Activated gamma-delta T cell treated with Interleukin-2 at 50 U/mL for 16 hours (primary cell): ENCODE measurements at places on chromosomes 5 and 9.

DNA sequence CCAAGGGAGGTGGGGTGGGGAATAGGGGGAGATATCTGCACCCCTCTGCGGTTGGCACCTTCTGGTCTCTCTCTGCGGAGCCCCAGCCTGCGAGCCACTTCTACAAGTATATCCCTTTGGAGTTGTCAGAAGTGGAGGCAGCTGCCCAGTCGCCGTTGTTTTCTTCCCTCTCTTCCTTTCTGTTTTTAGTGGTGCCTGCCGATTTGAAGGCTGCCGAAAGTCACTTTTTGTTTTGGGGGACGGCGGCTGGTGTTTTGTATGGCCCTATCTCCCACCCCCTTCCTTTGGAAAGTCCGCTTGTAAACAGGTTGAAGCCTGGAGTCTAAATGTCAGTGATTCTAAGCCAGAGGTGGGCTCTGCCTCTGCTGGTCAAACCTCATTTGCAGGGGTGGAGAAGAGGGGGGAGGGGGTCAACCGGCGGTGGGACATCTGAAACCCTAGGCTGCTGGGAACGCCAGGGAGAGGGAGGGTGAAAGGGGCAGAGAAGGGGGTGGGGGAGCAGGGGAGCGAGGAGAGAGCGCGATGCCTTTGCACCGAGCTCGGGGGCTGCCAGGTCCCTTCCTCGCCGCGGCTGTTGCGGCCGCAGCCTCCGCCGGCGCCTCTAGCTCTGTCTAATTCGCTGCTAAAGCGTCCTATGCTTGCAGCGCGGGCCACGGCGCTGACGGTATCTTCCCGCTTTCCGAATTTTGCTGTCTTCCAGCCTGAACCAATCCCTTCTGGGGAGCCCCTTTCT is at the start of gene FGF10:
Gene FGF10 (minus strand): TSS at position 331 of the 733 bp plus-strand sequence. CDS start 738 bp downstream, outside the sequence.
- DNase-seq: no peak

DNA sequence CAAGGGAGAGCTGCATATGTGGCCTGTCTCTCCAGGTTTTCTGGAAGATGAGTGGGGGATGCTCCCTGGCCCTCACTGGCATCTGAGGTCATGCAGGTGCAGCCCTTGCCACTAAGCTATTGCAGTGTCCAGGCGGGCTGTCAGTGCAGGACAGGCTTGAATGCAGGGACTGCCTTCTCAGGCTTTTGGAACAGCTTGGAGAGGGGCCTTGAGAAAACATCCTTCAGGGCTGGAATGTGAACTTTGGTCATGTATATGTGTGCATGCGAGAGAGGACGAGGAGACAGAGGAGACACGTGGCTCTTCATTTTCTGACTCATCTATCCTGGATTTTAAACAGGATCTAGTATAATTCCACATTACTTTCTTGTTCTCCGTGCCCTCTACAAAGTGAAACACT is 90.3 kb downstream of the MACROH2A1 start:
- DNase-seq: no peak

GRCh38 chr5:7548596-7548995 is 152.7 kb downstream of the ADCY2 start:
- DNase-seq: no peak

DNA sequence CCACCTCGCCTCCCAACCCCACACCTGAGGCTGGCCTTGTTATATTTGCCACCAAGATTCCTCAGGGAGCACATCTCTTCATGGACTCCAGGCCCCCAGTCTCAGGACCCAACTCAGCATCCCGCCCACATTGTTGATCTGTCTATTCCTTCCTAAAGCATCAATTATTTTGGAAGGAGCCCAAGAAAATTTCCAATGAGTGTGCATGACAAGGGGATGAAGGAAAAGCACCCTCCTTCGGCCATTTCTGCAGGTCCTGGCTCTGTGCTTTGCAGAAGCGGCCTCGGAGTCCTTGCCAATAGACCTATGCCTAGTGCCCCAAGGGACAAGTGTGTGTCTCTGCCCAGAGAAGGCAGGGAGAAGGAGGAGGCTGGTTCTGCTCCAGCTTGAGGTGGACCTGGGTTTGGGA is 273.2 kb downstream of the GADD45G start:
- no peak for DNase-seq

DNA sequence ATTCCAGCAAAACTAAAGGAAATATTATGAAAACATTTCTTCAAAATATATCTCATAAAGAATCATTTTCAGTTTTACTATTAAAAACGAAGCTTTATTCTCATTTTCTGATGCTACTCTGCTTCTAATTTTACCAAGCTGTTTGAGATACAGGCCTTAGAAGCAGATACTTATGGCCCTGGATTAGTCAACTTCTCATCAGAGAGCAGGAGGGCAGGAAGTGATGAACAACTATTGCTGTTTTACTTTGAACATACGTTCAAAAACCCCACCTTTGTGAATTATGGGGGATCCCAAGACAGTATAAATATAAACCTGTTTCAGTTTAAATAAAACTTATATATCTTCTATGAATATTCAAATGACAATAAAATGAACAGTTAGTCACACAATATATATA is 16.0 kb downstream of the MPDZ start:
- DNase-seq: no peak

GRCh38 chr5:89844548-89844947 is 565.0 kb downstream of the CETN3 start:
- no peak for DNase-seq

GRCh38 chr5:160245506-160246086 is 16.3 kb downstream of the FABP6 start:
- DNase-seq: no peak

GRCh38 chr5:92939428-92939827 is 641.6 kb downstream of the NR2F1-AS1 start:
- DNase-seq: no peak

GRCh38 chr9:5920860-5921328 is 30.2 kb downstream of the MLANA start:
- no peak for DNase-seq

DNA sequence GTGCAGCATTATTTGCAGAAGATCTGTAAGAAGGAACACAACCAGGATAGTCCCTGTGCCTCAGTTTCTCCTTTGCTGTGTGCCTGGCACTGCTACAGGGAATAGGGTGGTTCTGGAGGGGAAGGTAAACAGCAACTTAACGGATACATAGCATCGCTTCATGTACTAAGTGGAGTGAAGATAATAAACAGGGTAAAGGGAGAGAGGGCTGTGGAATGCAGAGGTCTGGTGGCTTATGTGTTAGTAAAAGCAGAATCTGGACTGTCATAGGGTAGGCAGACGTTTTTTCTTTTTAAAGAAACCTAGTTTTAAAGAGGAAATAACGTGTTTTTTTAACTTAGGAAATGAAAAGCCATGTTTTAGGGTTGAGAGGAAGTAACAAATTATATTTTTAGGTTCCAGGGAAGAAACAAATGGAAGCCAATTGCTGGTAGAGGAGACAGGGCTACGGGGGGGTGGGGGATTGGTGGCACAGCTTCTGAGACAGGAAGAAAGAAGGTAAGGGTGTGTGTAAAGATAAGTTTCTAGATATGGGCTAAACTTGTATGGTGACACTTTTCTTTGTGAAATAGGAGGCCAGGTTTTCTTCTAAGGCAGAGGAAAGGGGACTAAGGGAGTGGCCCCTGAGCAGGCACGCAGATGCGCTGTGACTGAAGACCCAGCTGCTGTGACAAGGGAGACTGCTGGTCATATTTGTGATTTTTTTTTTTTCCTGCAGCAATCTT is 1.3 kb downstream of the GNG10 start:
- peak; percentile 10 for DNase-seq

DNA sequence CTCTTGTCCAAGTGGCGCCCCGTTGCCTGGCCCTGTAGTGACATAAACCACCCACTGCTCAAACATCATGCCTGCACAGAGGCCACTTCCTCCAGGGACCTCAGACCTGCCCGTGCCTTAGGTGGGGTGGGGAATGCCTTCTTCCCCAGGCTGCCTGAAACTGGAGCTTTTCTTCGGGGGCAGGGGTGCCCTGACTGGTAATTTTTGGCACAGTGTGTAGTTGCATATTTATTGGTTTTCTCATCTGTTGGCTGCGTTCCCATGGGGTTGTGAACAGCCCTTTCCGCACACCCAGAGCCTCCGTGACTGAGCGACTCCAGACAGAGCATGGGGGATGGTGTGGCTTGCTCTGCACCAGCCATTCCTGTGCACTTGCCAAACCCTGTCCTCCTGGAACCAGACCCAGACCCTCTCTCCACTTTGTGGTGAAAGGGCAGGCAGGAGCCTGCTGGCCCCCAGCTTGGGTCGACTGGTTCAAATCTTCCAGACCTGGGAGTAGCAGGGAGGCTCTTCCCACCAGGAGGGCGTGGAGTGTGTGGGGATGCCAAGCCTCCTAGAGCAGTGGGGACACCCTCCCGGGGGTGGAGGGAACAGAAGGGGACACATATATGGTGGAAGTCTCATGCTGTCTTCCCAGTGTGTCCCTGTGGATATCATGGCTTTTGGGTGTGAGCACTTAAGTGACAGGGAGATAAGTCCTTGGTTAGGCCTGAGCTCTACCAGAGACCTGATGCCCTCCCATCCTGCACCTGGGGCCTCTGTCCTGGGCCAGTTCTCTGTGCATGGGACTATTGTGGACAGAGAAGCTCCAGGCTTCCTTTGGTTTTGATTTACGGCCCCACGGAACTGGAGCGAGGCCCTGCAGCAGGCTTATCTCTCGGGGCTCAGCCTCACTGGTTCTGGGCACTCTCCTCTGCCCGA is 39.6 kb downstream of the WNK2 start:
- no peak for DNase-seq

- DNase-seq: no peak
Observed at GRCh38 chr5:38562444-38563210, 6.2 kb upstream of the LIFR start.

DNA sequence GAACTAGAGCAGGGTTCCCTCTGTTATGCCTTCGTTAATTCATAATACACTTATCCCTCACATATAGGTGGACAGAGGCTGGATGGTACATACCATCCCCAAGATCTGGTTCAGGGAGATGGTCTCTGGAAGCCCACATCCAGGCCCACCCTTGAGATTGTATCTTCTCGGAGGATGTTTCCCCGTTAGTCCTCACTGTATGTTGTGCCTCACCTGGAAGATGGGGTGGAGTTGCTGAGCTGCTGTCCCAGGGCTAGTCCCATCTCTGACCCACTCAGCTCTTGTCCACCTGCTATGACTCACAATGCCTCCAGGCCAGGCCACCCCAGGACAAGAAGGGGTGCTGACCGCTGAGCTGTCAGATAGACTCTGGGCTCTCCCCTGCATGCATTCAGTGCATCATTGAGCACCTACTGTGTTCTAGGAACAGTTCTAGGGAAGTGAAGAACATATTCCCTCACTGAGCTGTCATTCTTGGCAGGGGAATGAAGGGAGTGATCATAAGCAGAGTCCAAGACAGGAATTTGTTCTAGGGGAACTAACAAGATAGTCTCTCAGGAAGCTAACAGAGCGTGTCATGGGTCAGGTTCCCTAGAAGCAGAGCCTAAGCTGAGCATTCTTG is at the start of gene CBY3:
Gene CBY3 (minus strand): TSS at position 255 of the 622 bp plus-strand sequence. CDS start 116 bp downstream, at position 139.
- no peak for DNase-seq

GRCh38 chr9:32867026-32867425 is 83.7 kb downstream of the TMEM215 start:
- no peak for DNase-seq
